ENCODE measurements at places on chromosomes 6 and 20.
A peak's percentile ranks its signal among the peaks of the same experiment; 100 is the strongest.

GRCh38 chr20:59819496-59820203 lies 113.8 kb downstream of the SYCP2 start:
- no peak for ATAC-seq

DNA sequence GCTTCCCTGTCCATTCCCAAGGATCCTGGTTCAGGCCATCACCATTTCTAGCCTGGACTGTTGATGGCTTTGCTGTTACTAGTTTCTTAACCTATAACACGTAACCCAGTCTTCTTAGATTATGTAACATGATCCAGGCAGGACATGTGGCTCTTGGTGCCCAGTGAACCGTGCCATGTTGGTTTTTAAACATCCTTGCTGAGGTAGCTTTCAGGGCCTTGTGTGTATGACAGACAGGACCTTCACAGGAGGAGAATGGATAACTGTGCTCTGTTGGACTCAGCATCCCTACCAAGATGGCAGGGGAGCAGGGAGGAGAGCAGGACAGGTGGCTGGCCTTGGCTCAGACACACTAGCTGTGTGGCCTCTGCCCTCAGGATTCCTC lies 46.8 kb downstream of the PANK2 start:
- ATAC-seq, result no peak

GRCh38 chr6:53178837-53179432 lies 30.3 kb upstream of the GCM1 start:
- no peak for ATAC-seq

GRCh38 chr6:4581468-4582385 lies 194.5 kb upstream of the CDYL start:
- ATAC-seq, result no peak

DNA sequence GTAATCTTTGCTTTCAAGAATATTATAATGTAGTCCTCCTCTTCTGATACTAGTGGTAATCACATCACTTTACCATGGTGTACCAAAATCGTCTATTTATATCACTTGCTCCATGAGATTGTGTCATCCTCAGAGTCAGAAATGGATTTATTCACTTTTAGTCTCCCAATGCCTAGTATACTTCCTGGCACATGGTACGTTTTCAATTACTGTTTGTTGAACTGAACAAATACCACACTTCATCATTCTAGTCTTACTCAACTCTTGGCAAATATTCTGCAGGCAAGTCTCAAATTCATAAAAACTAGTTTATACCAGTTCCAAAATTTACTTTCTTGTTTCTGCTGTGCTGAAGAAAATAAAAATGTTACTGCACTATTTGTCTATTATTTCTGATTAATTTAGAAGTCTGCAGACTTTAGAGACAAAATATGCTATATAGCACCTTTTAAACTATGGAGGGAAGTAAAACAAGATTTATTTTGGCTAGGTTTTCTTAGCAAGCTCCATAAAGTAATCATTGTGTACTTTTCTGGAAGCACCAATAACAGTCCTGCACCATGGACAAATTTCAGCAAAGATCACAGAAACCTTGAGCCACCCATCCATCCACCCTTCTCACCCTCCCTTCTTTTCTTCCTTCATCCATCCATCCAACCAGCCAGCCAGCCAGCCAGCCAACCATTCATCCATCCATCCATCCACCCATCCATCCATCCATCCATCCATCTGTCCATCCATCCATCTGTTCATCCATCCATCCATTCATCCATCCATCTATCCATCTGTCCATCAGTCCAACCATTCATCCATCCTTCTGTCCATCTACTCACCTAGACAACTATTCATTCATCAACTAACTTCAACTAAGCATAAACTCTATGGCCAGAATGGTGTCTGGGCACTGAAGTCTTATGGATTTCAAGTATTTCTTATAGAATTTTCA lies 102.1 kb upstream of the STMND1 start:
- ATAC-seq, result no peak

DNA sequence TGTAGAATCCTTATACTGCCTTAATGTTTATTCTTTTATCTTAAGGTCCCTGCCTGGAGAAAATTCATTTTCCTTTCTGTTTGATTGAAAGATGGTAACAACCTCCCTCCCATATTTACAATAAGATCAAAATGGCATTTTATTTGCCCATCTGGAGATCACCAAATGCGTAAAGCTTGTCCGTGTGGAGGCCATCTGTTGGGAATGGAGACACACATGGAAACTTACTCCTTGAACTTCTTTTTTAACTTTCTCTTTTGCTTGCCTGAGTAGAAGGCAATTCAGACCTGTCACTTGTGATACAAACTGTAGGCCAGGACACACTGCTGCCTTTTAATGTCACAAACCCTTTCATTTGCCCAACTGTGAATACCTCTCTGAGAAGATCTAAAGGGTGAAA lies 144.8 kb upstream of the CEP162 start:
- ATAC-seq, result no peak

- ATAC-seq, result peak; percentile 71
These were observed at the start of gene TEAD3 for GRCh38 chr6:35496841-35497570. TEAD3 (minus strand) TSS chr6:35497079.

- ATAC-seq, result no peak
These were observed 11.6 kb upstream of the BPIFB4 start for GRCh38 chr20:33067806-33068205.

DNA sequence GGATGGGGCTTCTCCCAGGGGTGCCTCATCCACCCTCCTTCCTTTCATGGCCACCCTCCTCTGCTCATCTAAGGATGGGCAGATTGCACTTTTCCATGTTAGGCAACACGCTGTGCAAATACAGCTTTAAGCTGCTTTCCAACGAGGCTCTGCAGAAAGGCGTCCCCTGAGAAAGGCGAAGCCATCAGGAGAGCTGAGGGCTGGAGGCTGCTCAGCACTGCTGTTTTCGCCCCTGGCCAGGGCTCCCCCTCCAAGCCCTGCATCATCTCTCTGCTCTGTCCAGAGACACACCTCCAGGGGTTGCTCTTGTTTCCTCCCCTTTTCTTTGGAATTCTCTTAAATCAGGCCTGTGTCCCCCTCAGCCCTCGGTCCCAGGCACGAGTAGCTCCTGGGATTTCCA lies 526.1 kb downstream of the CDH26 start:
- ATAC-seq, result no peak

DNA sequence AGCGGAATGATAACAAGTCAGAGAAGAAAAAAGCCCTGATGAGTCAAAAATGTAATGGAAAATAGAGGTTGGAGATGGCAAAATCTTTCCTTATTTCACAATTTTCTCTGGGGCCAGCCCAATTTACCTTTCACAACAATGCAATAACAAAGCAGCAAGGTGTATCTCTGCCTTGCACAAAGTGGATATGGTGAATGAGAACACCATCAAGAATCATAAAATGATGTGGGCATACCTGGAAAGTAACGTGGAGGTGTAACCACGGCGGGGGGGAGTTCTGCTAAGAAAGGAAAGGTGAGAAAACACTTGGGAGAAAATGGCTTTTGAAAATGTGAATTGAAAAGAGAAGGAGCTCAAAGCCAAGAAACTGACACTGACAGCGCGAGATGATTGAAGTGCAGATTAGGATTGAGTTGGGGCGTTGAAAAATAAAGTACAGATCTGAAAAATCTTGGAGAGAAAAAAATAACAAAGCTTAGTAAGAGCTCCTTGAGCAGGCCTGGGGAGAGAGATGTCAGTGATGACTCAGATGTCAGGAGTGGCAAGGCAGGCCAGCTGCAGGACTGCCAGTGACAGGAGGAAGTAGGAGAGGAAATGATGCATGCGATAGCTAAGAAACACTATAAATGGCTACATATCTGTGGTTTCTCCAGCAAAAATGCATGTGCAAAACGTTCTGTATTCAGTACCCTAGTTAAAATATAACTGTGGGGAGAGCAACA lies 26.2 kb downstream of the ARHGAP18 start:
- ATAC-seq, result peak; percentile 98

- ATAC-seq, result no peak
These were observed 175.9 kb downstream of the MCHR2 start for GRCh38 chr6:99818161-99818560.

GRCh38 chr20:32764005-32764960 lies 2.1 kb downstream of the DNMT3B start:
- ATAC-seq, result no peak

DNA sequence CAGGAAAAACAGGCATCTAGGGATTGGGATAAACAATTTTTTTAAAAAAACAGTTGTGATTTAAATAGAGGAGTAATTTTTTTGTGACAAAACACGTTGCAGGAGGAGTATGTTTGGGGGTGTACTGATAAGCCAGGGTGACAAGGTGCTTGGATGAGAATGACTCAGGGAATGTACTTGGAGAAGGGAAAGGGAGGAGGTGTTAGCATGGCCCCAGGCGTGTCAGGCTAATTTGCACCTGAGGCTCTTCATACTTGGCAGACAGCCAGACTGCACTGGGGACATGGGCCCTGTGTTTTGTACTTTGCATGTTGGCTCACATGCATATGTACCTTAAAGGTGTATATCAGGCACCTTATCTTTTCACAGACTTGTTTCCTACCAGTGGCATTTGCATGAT lies 22.8 kb downstream of the PANK2 start:
- ATAC-seq, result no peak

- peak; percentile 98 for ATAC-seq
These were observed 67.0 kb downstream of the TNFRSF21 start for GRCh38 chr6:47242483-47243386.

- no peak for ATAC-seq
These were observed 1.8 kb downstream of the TUBB1 start for GRCh38 chr20:59020938-59021551.

DNA sequence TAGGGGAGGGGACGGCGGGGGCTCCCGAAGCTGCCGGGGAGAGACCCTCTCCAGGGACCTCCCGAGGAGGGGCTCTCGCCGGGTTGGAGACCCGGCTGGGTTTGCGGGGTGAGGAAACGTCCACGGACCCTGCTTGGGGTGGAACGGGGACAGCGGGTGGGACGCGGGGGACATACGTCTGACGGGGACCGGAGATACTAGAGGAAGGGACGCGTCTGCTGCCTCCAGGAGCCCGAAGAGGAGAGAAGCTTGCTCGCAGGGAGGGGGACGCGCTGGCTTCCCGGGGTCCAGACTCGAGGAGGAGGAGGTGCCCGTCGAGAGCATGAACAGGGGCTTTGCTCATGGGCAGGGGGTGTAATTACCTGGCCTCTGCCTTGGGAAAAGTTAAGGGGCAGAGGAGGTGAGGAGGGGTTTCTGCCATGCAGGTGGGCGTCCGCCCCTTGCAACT lies 593 bp downstream of the DNMT3B start:
- peak; percentile 40 for ATAC-seq

DNA sequence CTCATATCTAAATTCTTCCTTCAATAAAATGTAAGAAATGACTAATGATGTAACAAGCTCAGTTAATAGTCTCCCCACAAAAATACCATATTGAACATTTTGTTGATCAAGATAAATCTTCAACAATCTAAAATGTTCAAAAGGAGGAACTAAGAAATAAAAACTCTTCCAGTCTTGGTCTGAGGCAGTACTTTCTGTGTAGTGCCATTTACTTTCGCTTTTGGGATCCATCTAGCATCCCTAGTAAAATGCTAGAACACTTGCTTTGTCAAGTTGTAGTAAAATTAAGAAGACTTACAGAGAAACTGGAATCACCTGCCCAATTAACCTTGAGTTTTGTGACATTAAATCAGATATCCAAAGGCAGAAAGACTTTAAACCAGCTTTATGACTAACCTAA lies 246.4 kb downstream of the KHDRBS2 start:
- no peak for ATAC-seq

GRCh38 chr20:52746190-52746589 lies 226.0 kb upstream of the TSHZ2 start:
- ATAC-seq, result no peak

DNA sequence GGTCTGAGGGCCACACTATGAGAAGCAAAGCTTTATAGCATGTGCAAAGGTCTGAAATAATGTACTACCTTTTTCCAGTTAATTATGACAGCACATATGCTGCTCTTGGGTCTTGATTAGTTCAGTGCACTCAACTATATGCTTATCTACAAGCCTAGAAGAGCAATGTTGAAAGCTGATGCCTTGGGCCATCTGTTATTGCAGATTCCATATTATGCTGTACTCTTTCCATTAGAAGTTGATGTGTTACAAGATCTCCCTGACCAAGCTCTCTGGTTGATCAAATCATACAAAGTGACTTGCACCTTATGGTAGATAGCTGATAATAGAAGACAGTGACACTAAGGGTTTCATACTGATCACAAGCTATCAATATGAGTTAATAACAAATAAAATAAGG lies 327.3 kb downstream of the FRK start:
- no peak for ATAC-seq

DNA sequence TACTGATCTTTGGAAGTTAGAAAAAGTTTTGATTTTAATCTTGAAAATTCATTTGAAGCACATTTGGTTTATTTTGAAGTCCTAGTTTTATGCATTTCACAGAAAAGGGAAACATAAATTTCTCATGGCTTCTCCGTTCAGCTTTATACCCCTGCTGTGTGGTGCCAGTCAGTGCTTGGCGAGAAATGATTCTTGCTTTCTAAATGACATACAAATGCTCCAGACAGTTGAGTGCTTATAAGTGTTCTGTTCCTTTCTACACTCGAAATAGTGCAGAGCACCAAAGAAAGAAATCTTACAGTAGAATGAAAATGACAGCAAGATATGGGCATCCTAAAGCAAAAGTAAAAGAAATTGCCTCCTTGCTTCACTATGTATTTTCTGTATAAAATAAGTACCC lies 9.0 kb upstream of the ZNF292 start:
- no peak for ATAC-seq

GRCh38 chr6:154280521-154280920 lies 76.1 kb downstream of the IPCEF1 start:
- no peak for ATAC-seq

DNA sequence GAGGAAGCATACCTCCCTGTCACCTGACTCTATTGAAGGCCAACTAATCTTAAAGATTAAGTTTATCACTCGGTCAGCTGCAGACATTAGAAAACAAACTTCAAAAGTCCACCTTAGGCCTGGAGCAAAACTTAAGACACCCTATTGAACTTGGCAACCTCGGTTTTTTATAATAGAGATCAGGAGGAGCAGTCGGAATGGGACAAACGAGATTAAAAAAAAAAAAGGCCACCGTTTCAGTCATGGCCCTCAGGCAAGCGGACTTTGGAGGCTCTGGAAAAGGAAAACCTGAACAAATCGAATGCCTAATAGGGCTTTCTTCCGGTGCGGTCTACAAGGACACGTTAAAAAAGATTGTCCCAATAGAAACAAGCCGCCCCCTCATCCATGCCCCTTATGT lies 7.2 kb upstream of the PRR18 start:
- ATAC-seq, result no peak

DNA sequence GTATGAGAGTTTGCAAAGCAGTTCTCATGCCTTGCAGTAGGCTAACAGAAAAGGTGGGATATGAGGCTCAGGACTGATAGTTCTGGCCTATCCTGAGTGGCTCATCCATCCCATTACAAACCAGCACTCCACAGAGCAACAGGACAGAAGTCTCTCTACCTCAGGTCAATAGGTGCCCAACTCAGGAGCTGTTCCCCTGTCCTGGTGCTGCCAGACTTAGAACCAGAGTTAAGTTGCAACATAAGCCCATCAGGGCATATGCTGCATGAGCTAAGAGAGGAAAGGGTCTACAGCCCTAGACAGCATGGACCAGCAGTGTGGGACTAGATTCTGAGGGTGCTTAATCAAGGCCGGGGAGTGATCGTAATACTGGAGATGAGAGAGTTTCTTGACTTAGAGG lies 104.8 kb upstream of the ECI2 start:
- ATAC-seq, result no peak

All from stimulated activated memory B cell treated with anti-CD40 and anti-IgM and Interleukin-4, amounts not matched to agents 10 μg/mL and 1 μg/mL and 100 μg/mL, for 72 hours (primary cell).